Occipital lobe (tissue), 3 donors: ENCODE measurements at places on chromosomes 1 and 21. TPM values are rescaled to one million over a fixed set of nuclear protein-coding genes. Genes with fewer than 3 reads are reported as not detected.

The FAM78B gene
- total RNA-seq: 5.1 TPM

The UQCRHL gene
- 2.7 TPM for total RNA-seq

The AMY2A gene
- not detected for total RNA-seq

The ELOVL1 gene
- 7.0 TPM for total RNA-seq

The CACNA1S gene
- total RNA-seq: under 0.01 TPM

The HMGCS2 gene
- not detected for total RNA-seq

The EPHA2 gene
- total RNA-seq: 1.1 TPM

The TSACC gene
- total RNA-seq: not detected

The HPCAL4 gene
- 51.2 TPM for total RNA-seq

The OPTC gene
- total RNA-seq: not detected

The ADAMTSL4 gene
- 0.31 TPM for total RNA-seq

The PCAT6 gene
- not detected for total RNA-seq

The NCMAP gene
- total RNA-seq: under 0.01 TPM

The NUF2 gene
- total RNA-seq: 5.1 TPM

The PADI2 gene
- 0.94 TPM for total RNA-seq

The LCE1B gene
- total RNA-seq: not detected

The GAS5 gene
- total RNA-seq: 605 TPM

The FAM110D gene
- total RNA-seq: 0.47 TPM

The PTGFRN gene
- 52.7 TPM for total RNA-seq

The LCE1C gene
- total RNA-seq: not detected

The SCP2 gene
- total RNA-seq: 72.7 TPM

The RXFP4 gene
- total RNA-seq: not detected

The ACKR1 gene
- 0.62 TPM for total RNA-seq

The OR6K2 gene
- total RNA-seq: not detected

The NTNG1 gene
- 18.6 TPM for total RNA-seq

The GPR37L1 gene
- 1.1 TPM for total RNA-seq

The LRRC41 gene
- total RNA-seq: 50.8 TPM

The WDR64 gene
- total RNA-seq: not detected

The S100A7A gene
- not detected for total RNA-seq

The CFAP126 gene
- total RNA-seq: 0.31 TPM

The KRTAP11-1 gene
- not detected for total RNA-seq

The AMY1C gene
- not detected for total RNA-seq

The PLPP3 gene
- 36.5 TPM for total RNA-seq

The GNG4 gene
- 31.5 TPM for total RNA-seq

The CHIT1 gene
- total RNA-seq: not detected
